Fibroblast of skin of scalp (primary cell): ENCODE measurements at places on chromosomes 7 and 10.

DNA sequence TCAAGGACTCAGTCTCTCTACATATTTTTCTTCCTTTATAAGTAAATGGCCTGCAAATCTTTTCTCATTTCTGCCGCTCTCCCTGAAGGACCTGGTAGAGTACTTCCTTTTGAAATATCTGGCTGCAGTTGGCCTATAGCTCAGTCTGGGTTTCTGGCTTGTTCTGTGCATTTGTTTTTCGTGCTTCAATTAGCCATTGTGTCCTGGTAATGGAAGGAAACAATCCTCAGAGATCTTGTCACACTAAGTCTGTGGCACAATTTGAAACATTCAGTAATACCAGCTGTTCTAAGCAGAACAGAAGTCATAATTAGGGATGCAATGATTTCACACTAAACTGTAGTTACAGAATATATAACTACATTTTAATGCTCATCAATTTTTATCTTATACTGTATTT is 545.0 kb downstream of the NRG3 start:
- no peak for DNase-seq

- DNase-seq: no peak
These were observed 14.9 kb downstream of the GTF2I start for GRCh38 chr7:74672343-74672915.

DNA sequence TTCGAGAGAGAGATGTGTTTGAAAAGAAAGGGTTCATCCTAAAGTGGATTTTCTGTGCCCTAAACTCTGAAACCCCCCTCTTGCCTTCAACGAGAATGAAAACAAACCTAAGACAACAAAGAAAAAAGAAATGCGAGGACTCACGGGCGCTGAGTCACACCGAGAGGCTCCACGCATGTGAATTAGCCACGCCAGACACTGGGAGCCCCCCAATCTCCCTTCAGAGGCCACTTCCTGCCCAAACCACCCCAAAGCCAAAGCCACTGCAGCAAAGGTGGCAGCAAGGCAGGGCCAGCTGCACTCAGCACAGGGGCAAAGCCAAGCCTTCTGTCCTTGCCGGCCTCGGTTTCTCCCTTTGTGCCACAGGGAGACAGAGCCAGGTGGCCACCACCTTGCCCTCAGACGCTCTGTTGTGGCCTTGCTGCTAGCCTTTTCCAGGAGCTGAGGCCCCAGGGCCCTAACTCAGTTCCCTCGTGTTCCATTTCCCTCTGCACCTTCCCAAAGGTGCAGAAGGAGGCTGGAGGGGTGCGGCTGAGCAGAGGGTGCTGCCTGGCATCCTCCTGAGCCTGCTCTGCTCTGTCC is 93.3 kb downstream of the FAM53B start:
- DNase-seq: no peak

GRCh38 chr7:68893411-68893810 is 704.9 kb upstream of the AUTS2 start:
- DNase-seq: no peak

DNA sequence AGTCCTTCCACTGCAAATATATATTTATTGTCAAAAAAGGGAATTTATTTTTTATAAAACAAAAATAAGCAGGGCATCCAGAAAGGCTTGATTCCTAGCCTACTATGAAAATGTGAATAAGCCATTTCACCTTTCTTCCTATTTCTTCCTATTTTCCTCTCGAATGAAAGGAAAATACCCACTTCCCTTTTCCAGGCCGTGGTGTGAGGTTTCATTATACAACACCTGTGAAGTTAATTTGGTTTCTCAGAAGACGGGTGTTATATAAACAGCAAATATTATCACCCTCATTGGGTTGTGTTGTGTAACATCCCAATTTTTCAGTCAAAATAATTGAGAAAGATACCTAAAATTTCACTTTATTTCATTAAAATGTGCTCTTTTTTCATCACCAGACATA is 214.3 kb downstream of the DGKB start:
- DNase-seq: no peak

- no peak for DNase-seq
These were observed 83.5 kb downstream of the RABGEF1 start for GRCh38 chr7:66824041-66824440.

DNA sequence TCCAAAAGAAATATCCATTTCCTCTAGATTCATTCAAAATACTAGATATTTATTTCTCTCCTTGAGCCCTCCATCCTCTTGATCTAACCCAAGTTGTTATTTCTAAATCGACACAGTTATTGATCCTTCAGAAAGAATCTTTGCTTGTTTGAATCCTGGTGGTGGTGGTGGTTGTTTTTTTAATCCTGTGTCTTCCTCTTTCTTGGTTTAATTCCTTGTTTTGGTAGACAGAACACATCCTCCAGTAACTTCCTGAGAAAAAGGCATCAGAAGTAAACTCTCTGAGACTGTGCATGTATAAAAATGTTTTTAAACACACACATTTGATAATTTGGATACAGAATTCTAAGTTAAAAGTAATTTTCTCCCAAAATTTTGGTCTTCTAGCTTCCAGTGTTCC is 49.9 kb downstream of the SIRT1 start:
- DNase-seq: no peak

DNA sequence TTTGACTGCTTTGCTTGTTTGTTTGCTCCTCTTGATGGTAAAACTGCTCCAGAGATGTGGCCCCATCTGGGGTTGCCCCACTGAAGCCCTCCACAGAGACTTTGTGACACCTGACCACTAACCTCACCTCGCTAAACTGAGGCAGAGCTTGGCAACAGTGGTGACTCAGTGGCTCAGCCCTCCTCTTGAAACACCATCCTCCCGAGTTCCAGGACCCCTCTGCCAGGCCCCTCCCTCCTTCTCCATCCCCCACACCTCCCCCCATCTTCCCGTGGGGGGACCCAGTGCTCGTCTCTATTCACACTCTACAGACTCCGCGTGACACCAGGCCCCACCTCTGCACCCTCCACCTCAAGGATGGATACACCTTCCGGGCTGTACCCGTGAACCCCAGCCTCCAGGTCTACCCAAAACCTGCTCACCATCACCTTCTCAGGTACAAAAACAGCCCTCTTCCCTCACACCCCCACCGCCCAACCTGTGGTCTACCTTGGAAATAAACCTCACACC is 19.0 kb upstream of the RET start:
- DNase-seq: no peak

- no peak for DNase-seq
These were observed 20.8 kb downstream of the SH3PXD2A start for GRCh38 chr10:103834436-103835095.

GRCh38 chr7:106372126-106372525 is 87.3 kb upstream of the NAMPT start:
- DNase-seq: no peak

GRCh38 chr7:135798095-135798494 is 49.5 kb upstream of the FAM180A start:
- no peak for DNase-seq

- no peak for DNase-seq
These were observed 57.1 kb upstream of the ANKRD1 start for GRCh38 chr10:90977855-90978486.

DNA sequence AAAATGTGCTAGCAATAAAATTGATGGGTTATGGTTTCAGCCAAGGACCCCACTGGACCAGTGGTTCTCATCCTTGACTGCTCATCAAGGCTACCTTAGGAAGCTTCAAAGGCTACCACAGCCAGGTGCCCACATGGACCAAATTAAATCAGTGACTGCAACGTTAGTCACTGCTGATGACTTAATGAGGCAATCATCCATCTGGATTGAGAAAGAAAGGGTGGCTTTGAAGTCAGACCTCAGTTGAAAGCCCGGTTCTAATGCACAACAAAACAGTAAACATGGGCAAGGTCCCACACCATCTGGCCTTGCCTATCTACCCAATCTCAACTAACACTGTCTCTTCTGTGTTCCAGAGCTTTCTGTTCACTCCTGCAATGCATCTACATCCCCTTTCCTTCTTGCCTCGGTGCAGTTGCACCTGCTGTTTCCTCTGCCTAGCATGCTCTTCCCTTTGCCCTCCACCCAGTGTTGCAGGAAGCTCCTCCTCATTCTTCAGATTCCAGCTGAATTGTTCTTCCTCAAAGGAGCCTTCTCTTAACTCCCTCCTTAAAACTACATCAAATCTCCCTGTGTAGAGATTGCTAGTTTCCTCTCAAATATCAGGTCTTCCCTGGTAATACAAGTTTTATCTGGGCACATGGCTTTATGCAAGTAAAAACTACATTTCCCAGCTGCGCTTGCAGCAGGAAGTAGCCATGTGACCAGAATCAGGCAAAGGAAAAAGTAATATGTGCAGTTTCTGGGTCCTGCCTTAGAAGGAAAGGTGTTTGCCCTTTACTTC is 10.3 kb upstream of the KCNK18 start:
- no peak for DNase-seq
